NCI-H510A treated with DMSO at 0.1 percent for 48 hours (cell line): ENCODE measurements at places on chromosomes 3 and 15.

DNA sequence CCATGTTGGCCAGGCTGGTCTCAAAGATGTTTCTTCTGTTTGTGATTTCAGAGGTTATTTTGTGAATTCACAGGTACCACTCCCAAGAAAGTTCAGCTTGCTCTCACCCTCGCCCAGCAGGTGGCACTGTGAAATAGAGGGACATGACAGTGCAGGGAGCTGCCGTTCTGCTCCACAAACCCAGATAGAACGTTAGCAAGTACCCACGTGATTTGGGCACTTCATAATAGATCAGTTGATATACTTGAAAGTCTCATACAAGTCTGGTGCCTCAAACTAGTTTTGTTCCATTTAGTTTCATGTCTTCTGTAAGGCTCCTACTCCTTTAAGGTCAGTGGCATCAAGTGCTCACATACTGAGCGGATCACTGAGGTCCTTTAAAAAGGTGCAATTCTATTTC lies 45.5 kb downstream of the FILIP1L start:
- peak; percentile 13 for DNase-seq

DNA sequence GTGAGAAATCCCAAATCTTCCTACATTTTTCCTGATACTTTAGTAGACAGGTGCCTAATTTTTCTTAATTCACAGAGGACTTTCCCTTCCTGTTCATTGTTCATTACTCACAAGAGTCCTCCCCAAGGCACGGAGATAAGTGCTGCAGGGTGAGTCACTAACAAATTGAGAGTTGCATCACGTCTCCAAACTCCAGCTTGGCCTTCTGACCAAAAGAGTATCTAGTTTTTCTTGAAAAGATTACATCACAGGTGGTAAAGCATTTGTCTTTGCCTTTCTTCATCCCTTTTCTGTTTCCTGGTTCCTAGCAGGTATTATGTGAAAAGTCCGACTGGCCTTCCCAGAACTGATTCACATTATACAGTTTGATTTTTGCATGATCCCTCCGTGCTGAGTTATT lies 24.9 kb upstream of the RASGRP1 start:
- no peak for DNase-seq

GRCh38 chr3:120160050-120160449 lies 65.8 kb upstream of the GSK3B start:
- DNase-seq = no peak

- no peak for DNase-seq
Measured at GRCh38 chr3:67067251-67067650, 69.1 kb downstream of the KBTBD8 start.

DNA sequence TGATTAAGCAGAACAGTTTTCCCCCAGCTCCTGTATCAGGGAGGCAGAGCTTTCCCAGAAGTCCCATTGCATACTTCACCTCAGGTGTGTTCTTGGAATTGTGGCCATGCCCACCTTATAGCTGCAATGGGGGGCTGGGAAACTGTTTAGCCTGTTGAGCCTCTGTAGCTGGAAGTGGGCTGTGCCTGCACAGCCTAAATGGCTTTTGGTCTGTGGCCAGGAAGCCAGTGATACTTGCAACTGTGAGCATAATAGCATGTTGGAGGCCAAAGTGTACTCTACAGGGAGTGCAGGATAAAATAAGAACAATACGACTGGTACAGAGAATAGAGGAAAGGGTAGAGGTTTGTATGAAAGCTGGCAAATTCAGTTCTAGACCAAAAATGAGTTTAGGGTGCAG lies 248.5 kb downstream of the PTPRG start:
- no peak for DNase-seq

DNA sequence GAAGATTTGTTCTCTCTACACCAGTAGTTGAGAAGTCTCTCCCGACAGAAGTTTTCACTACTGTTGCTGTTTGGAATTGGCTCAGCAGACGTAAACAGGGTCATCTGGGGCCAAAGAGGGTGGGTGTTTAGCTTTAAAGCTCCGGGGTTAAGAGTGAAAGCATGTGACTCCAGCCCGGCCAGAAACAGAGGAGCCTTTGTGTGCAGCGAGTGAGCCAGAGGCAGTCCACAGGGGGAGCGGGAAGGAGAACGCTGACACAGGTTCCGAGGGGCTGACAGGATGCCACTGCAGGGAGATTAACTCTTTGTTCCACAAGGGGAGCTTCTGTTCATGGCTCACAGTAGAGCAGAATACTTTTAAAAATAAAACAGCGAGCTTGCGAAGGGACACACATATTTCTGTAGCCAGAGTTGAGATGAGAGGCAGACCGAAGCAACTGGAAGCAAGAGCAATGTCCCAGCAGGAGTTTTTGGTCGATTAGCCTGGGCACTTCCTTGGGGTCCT lies 26.9 kb downstream of the BMF start:
- DNase-seq = peak; percentile 13

GRCh38 chr3:140760324-140761075 lies 82.6 kb downstream of the TRIM42 start:
- DNase-seq = no peak

GRCh38 chr15:85329561-85330422 lies 50.6 kb upstream of the AKAP13 start:
- DNase-seq = no peak

DNA sequence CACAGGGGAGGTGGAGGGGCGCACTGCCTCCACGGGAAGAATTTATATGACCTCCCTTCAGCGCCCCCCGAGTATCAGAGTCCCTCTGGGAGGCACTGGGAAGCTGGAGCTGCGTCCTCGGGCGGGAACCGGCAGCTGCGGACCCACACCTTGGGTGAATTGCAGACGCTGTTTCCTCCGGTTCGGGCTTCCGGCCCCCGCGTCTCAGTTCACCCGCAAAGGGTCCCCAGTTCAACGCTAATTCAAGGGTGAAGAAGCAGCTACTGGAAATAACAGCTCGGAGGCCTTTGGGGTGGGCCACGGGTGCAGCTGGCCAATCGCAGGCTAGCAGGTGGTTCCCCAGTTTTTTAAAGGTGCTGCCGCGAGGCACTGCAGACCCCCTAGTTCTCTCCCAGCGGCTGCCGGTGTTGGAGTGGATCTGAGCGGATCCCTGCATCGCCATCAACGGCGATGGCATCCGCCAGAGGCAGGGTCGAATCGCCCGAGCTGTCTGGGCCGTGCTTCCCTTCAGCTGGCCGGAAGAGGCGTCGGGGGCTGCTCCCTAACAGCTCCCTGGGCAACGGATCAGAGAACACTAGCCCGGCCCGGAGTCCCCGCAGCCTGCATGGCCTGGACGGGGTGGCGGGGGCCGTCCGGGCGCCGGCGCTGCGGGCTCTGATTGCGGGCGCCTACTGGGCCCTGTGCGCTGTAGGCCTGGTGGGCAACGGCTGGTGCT lies 19.4 kb upstream of the ADAMTS7 start:
- DNase-seq = no peak

- peak; percentile 54 for DNase-seq
Measured at GRCh38 chr3:132256989-132257388, 60.2 kb upstream of the ACP3 start.

GRCh38 chr3:3907023-3907422 lies 107.8 kb downstream of the LRRN1 start:
- DNase-seq = no peak

- DNase-seq = no peak
Measured at GRCh38 chr3:53703630-53704362, 142.4 kb downstream of the CHDH start.

- DNase-seq = no peak
Measured at GRCh38 chr15:43943511-43943910, 116.7 kb downstream of the WDR76 start.

GRCh38 chr3:20245781-20246180 lies 59.8 kb upstream of the SGO1 start:
- DNase-seq = no peak

- no peak for DNase-seq
Measured at GRCh38 chr15:69834267-69834666, 263.4 kb downstream of the TLE3 start.

GRCh38 chr15:51181221-51181620 lies 86.5 kb upstream of the TNFAIP8L3 start:
- no peak for DNase-seq

DNA sequence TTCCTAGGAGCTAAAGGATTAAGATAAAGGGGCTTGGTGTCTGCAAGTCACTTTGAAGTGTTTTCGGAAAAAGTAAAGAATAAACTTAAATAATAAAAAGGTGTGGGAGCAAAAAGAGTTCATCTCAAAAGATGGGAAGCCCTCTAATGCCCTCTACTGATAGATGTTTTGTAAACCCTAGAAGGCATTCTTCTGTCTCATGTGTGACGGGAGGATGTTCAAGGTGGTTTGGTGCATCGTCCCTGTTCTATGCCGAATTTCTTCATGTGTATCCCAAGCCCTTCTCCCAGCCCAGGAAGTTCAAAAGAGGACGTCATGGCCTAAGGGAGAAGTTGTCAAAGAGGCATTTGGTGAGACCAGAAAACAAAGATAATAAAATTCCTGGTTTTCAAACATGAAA lies 37.2 kb downstream of the CCK start:
- no peak for DNase-seq

GRCh38 chr3:127254730-127255129 lies 33.1 kb downstream of the PRR20G start:
- no peak for DNase-seq

DNA sequence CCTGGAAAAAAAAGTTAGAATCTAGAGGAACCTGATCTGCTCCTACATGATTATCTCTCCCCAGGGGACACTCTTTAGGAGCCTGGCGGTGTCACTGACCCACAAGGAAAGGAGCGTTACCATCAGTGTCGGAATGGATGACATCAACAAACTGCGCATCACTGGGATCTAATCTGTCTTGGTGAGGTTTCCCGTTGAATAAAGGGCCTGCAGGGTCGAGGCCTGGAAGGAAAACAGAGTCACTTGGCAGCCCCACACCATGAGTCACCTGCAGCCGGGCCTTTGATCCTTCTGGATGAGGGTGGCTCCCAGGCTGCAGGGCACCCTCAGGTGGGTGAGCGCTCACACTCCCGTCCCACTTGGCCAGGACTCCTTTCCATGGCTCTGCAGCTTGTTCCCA lies 25.0 kb downstream of the LIPH start:
- no peak for DNase-seq

- DNase-seq = no peak
Measured at GRCh38 chr3:144463911-144464310, 492.3 kb downstream of the DIPK2A start.
